Stimulated activated CD8-positive, alpha-beta memory T cell treated with anti-CD3 and anti-CD28 coated beads, Interleukin-15, amount 100 ng/mL, for 4 hours (primary cell): ENCODE measurements at places on chromosomes 4 and X.

DNA sequence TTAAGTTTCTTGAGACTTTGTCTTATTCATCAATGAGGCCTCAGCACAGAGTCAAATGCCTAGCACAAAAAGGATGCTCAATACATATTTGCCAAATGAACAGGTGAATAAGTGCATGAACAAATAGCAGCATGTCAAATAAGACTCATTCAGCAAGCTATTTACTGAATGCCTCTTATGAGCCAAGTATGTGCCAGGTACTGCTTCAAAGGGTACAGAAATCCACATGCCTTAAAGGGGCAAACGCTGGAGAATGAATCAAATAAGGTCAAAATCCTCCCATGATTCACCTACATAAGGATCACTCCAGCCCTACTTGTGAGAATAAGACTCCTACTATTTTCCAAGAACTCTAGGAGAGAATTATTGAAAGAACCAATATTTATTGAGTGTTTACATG is 260.2 kb upstream of the CPEB2 start:
- no peak for DNase-seq

DNA sequence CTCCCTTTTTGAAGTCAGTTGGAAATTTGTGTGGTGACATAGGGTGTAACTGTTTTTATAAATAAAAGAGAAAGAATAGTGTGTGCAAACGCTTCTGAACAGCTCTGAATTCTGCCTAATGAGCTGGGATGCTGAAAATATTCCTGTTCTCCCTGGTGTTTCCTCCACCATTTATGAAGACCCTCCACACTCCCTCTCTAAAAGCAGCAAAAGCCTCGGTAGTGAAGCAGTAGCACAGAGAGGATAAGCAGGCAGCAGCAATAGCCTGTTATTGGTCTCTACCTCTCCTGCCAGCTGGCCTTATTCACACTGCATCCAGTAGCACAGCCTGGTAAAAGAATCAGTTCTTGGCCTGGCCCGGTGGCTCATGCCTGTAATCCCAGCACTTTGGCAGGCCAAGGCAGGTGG is 406.1 kb downstream of the IQCM start:
- DNase-seq, result no peak

DNA sequence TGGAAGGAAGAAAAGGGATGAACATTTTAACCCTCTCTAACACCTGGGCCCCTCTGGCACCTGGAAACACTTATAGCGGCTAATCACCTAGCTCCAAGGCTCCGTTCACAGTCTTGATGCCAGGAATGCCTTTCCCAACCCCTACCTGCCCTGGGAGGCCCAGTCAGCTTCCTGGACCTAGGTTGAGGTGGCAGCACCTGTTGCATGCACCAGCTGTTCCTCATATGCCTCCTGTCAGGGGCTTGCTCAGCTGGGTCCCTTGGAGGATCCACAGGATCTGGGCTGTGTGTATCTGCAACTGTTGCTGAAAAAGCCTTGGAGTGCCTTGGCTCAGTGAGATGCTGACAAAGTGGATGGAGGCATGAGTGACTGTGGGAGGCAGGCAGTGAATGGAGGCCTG is 4.4 kb downstream of the CFP start:
- no peak for DNase-seq

DNA sequence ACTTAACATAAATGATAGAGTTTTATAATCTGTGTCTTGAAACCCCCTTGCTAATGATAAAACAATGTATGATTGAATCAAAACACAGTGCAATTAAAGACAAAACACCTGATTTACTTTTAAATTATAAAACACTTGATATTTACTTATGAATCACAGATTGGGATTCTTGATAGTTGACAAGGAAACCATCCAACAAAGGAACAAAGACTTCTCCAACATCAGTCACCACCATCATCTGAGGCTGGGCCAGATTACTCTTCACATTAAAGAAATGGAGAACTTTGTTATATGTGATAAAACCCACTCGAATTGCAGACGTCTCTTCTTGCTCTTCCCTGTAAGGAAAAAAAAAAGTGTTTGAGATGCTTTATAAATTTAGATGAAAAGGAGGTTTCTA is 67.4 kb downstream of the METTL14 start:
- no peak for DNase-seq

GRCh38 chrX:123340696-123341095 is 156.6 kb downstream of the GRIA3 start:
- no peak for DNase-seq

GRCh38 chr4:110781944-110782343 is 159.1 kb upstream of the PITX2 start:
- DNase-seq, result no peak

- DNase-seq, result no peak
Measured at GRCh38 chr4:81631958-81632441, 160.3 kb upstream of the RASGEF1B start.

- DNase-seq, result no peak
Measured at GRCh38 chrX:16643176-16643575, 6.8 kb upstream of the S100G start.

- DNase-seq, result peak; percentile 2
Measured at GRCh38 chrX:17737986-17738713, 857 bp downstream of the SCML1 start.

GRCh38 chr4:14767142-14767541 is 235.1 kb upstream of the CPEB2 start:
- DNase-seq, result no peak

DNA sequence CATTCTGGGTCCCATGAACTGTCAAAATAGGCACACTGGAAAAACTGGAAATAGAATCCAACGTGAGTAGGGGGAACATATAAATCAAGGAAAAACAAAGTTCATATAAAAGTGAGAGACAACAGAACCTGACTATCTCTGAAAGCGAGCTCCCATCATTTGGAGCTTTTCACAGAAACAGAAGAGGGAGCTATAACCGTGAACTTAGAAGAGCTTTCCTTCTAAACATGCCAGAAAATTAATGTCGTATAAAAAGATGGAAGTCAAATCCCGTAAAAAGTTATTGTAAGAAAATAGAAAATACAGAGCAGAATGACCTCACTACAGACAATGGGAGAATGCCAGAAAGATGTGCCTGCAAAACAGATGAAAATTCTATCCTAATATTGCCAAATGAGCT is 23.9 kb upstream of the HSD17B10 start:
- DNase-seq, result no peak

- DNase-seq, result no peak
Measured at GRCh38 chr4:157824021-157824420, 348.8 kb downstream of the GASK1B start.

DNA sequence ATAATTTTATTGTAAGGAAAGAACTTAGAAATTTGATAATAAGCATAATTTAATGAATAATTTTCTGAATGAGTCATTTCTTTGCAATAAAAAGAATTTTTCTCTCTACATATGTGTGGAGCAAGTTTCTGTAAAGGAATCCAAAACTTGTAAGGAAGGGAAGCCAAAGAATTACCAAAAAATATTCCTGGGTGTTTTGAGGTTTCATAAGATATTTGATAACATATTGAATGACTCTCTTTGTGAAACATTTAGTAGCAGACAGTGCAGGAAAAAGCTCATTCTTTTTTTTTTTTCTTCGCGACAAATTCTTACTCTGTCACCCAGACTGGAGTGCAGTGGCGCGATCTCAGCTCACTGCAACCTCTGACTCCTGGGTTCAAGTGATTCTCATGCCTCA is 469.0 kb upstream of the MAGEB2 start:
- DNase-seq, result no peak

DNA sequence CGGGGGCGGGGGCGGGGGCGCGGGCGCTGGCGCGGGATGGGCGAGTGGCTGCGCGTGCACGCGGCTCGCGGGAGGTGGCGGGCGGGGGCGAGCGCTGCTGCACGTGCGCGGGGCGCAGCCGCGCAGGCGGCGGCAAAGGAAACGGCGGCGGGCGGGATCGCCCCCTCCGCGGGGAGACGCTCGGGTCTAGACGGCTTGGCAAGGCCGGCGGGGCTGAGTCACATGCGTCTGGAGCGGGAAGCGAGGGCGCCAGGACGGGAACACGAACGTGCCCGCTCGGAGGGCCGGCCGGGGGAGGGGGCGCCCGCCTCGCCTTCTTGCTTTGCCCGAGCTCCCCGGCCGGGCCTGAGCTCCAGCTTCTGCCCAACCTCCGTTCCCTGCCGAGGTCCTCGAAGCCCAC is 4.3 kb upstream of the HAUS7 start:
- DNase-seq, result peak; percentile 23

- DNase-seq, result no peak
Measured at GRCh38 chrX:70525733-70526132, 81.1 kb downstream of the DLG3 start.

GRCh38 chrX:153459986-153460385 is 10.4 kb downstream of the HAUS7 start:
- DNase-seq, result no peak

DNA sequence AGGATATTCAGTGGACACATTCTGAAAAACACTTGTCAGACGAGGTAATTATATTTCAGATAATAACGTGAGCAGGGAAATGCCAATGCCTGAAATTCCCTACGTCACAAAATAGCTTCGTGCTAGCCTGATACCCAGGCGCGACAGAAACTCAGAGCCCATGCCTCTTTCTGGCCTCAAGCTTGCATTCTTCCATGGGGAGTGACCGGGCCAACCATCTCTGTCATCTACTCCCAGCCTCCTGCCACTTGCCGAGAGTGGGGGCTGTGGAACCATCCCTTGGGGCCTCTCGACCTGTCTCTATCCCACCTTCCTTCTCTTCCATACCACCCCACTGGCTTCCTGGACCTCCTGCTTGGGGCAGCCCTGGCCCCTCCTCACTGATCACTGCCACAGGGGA is 34.5 kb upstream of the CDKN2AIP start:
- DNase-seq, result no peak

DNA sequence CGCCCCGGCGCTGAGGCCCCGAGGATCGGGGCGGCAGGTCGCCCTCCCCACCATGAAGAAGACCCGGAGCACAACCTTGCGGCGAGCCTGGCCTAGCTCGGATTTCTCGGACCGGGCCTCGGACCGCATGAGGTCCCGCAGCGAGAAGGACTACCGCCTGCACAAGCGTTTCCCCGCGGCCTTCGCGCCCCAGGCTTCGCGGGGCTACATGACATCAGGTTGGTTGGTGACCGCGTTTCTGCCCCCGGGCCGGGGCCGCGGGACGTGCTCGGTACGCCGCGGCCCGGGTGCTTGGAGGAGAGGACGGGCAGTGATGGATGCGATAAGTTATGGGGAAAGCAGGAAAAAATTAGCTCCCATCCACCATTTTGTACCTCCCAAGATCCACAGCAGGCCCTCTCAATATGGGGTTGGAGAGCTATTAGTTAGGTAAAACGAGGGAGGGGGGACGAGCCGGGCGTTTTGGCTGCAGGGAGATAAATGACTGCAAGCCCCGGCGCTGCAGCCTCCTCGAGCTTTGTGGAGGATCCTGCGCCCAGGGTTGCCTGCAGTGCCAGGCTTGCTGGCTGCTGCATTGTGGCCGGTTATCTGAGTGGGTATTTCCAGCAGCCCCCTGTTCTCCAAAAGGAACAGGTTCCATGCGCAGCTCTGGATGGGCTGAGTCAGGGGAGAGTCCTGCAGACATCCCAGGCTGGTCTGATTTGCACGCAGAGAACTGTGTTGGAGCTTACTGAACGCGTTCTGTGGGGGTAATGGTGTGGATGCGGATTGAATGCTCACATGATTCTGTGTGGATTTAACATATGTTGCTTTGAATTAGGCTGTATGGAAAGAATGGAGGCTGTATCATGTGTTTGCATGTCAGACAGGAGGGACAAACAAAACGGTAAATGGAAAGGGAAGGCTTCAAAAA is 1.9 kb downstream of the STOX2 start:
- DNase-seq, result no peak

GRCh38 chrX:29555465-29556091 is 659.8 kb upstream of the MAGEB2 start:
- no peak for DNase-seq
